ENCODE measurements at places on chromosomes 5 and 9. TPM values are rescaled to one million over a fixed set of nuclear protein-coding genes. Genes with fewer than 3 reads are reported as not detected.

The SH3RF2 gene
- 9.8 TPM for total RNA-seq

The ZNF366 gene
- 1.1 TPM for total RNA-seq

The ARRDC3 gene
- total RNA-seq = 475 TPM

The ENTPD2 gene
- total RNA-seq = 8.0 TPM

The MTRR gene
- 44.1 TPM for total RNA-seq

The SMIM33 gene
- not detected for total RNA-seq

The COL23A1 gene
- 4.6 TPM for total RNA-seq

The PDE8B gene
- 5.3 TPM for total RNA-seq

The HTR4 gene
- total RNA-seq = not detected

- no peak for DNase-seq
Observed at GRCh38 chr5:149766460-149767280, 36.6 kb downstream of the PPARGC1B start.

GRCh38 chr5:127988146-127988760, 95.3 kb upstream of the SLC12A2 start:
- DNase-seq = peak; percentile 38

DNA sequence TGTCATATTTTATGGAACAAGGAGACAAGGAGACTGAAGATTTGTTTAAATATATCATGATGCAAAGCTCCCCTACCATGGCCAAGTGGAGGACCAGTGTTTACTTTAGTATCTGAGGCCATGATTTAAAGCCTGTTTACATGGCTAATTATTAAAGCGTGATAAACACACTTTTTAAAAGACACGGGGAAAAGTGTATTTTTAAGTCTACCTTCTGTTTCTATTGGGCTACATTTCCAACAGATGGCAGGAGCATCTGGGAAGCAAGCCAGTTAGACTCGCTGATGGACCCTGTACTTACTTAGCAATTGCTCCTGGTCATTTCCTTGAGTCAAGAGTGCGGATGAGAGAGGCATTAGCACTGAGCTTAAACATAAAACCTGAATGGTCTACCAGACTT, 480.3 kb upstream of the SEMA6A start:
- peak; percentile 1 for DNase-seq

GRCh38 chr9:13690595-13690994, 411.1 kb upstream of the MPDZ start:
- DNase-seq = no peak

- DNase-seq = no peak
Observed at GRCh38 chr5:139137697-139138096, 60.5 kb downstream of the SIL1 start.

GRCh38 chr9:128628471-128629048, 28.1 kb downstream of the DYNC2I2 start:
- no peak for DNase-seq

GRCh38 chr5:6712577-6713273, 507 bp upstream of the TENT4A start:
- DNase-seq = peak; percentile 95

DNA sequence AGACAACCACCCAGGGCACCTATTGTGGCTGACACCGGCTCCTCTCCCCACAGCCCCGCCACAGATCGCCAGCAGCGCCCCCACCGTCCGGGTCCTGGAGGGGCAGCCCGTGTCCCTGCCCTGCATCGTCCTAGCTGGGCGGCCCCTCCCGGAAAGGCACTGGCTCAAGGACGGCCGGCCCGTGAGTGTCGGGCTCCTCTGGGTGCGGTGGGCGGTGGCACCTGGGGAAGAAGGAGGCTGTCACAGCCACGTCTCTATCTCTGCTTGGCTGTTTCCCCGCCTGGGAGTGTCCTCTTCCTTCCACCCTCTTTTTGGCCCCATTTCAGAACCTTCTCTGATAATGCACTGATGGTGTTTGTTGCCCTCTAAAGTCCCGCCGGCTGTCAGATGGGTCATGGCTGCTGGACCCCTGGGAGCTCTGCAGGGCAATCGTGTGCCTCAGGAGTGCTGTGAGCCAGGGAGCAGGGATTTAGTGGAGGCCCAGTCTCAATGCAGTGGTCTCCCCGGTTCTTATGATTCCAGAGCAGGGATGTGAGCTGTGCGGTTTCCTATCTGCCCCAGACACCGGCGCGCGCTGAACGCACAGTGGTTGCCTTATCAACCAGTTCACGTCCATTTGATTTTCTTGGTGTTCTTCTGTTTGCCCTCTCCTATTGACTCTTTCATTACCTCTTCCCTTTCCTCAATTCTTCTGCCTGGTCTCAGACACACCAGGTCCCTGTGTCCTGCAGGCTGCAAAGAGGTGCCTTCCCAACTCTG, 55.3 kb downstream of the HMCN2 start:
- no peak for DNase-seq

DNA sequence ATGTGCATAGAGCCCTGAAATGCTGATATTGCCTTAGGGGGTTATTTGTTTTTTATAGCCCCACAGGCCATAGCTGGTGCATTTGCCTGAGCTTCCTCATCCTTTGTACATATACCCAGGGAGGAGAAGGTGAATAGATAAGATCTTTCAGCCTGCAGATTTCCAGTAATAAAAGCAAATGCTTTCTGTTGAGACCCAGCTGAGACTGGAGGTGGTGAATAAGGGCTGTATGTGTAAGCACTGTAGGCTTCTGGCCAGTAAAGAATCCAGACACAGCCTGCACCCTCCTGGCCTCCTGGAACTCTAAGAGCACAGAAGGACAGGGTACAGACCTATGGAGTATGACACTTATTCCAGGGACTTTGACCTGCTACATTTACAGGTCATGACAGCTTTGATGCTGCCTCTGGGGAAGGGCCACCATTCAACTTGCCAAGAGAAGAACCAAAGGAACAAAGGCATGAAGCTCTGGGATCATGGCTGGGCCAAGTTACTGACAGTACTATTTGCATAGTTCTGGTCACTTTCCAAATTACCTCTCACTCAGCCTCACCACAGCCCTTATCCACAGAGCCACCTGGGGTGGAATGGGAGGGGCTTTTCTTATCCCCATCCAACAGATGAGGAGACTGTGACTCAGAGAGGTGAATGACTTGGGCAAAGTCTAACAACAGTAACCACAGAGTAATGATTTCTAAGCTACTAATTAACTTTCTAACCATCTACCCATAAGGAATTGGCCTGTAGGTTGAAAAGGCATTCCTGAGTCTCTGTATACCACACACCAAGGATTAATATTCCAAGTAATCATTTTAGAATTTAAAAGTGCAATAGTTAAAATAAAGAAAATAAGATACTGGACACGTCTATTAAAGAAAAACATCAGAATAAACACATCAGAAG, 604.5 kb upstream of the KLF4 start:
- no peak for DNase-seq

DNA sequence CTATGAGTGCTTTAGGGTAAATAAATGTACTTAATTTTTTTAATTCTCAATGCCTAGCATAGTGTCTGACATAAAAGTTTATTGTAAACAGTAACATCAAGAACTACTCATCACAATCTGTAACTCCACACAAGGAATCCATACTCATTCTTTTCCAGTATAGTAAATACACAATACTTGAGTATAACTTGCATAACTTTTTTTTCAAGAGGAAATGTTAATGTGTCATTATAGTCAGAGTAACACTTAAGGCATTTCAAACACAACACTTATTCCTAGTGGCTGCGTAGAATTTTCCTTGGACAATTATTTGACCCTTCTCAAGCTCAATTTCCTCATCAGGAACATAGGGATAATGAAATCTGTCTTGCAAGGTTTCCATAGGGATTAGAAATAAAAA, 584.3 kb downstream of the CAAP1 start:
- DNase-seq = no peak

- no peak for DNase-seq
Observed at GRCh38 chr9:108113596-108113995, 624.0 kb upstream of the KLF4 start.

DNA sequence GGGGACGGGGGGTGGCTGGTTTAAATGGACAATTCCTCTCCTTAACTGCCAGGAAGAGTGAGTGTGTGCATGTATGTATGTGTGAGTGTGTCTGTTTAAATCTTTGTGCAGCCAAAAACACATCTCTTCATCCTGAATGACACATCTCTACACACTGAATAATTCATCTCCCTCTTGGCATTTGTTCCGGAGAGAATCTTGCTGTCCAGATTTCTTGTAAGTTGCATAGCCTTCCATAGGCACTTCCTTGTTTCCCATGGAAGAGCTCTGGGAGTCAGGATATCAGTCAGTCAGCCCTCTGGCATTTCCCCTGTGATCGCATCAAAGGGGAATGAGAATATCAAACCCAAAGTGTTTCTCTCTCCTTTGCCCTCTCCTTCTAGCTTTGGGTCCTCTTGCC, 74.7 kb downstream of the WWC1 start:
- no peak for DNase-seq

GRCh38 chr5:34499001-34499734, 157.0 kb upstream of the RAI14 start:
- no peak for DNase-seq

GRCh38 chr9:127548352-127548881, 63.7 kb upstream of the STXBP1 start:
- DNase-seq = no peak

- DNase-seq = no peak
Observed at GRCh38 chr5:134100283-134101091, 14.0 kb upstream of the TCF7 start.

DNA sequence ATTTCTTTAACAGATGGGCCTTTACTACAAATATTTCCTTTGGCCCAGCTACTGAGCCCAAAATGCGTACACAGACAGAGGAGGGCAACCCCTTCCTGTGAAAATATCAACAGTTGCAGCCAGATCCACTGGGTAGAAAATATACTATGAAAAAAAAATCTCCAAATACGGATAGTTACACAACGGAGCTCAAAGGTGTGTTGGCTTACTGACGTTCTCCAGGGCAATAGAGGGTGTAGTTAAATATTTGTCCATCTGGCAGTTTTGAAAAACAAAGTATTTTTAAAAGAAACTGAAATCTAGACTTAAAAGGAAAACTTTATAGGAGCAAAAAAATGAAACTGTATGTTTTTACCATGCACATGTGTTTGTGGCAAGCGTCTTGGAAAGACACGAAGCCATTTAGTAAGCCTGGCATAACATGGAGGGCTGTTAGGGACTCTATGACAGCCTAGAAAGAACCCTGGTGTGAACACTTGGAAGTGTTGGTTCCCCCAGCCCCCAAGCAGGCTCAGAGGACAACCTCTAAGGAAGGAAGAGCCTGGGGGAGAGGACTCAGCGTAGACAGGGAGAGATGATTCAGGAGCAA, 157.8 kb upstream of the TRPM3 start:
- no peak for DNase-seq

DNA sequence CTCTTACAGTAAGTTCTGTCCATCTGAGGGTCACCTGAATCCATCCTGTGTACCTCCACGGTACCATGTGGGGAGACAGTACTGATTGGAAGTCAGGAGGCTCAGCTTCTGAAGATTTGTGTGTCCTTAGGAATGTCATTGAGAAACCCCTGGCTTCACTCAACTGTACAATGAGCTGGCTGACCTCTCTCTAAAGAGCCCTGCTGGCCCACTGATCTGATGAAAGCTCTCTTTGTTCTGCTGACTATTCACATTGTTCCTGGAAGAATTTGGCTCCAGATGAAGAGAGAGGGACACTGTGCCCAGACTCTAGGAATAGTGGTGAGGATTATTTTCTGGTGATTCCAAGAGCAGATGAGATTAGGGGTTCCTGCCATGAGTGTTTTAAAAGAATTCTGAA, 141.2 kb downstream of the LURAP1L start:
- DNase-seq = no peak

DNA sequence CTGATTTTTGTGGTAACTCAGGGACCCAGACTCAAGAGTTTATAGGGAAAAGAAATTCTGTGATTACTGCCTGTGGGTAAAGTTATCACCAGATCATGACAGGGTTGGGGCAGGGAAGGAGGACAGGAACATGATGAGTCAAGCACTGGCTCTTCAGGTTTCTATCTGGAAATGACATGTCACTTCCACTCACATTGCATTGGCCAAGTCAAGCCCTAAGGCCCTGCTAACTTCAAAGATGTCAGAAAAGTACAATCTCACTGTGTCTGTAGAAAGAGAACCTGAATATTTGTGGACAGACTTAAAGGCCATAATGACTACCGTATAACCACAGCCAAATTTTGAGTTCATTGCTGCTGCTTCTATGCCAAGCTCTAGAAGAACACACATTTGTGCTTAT, 187.7 kb downstream of the TLE4 start:
- no peak for DNase-seq

DNA sequence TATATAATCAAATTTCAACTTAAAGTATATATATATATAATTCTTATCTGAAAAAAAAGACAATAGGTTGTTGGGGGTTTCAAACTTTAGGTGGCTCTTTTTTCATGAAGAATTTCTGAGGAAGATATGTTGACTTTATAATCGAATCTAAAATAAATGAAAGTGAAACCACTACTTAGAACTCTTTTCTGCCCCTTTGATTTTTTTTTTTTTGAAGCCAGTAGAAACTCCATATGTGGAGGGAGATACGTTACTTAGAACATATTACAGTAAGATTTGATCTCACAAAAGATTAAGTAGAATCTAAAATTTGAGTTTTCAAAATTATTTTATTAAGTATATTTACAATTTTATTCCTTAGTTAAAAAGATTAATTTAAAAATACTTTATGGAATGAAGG, 96.9 kb downstream of the ATG10 start:
- no peak for DNase-seq

GRCh38 chr5:116137544-116138378, 52.9 kb downstream of the COMMD10 start:
- DNase-seq = peak; percentile 41

- no peak for DNase-seq
Observed at GRCh38 chr5:132460846-132461568, 29.6 kb downstream of the IRF1 start.

GRCh38 chr5:139549162-139549894, 11.8 kb upstream of the UBE2D2 start:
- no peak for DNase-seq

DNA sequence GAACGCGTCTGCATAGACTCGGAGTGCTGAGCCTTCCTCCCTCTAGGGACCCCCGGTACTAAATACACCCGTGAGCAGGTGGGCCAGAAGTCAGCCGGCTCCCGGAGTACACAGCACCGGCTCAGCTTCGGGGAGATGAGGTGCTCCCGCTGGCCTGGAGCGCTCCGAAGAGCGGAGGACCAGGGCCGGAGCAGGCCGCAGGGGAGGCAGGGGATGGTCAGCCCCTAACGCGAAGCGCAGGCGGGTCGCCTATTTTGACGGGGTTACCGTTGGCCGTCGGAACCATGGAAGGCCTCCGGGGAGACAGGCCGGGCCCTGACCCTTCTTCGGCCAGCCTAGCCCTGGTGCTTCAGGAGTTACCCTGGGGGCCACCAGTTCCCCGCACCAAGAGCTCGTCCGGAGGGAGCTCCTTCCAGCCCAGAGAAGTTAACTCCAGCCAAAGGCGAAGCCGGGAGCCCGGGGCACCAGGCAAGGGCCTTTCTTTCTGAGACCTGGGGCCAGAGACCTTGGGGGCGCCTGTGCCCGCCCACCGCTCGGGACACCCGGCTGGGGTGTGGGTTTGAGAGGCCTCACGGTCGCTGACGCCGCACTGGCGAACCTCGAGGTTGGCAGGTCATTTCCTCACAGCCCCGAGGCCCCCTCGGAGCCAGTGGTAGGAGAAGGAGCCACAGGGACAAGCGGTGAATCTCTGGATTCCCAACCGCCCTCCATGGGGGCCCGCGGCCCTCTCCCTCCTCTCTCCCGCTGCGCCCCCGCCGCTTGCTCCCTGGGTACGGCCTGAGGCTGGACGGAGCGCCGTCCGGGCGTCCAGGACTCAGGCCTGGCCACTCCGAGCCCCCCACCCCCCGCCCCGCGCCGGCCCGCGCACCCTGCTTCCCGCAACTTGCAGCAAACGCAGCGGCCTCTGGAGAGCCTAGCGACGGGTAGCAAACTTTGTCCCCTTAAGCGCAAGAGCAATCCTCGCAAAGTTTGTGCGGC, 3.4 kb upstream of the IRX4 start:
- no peak for DNase-seq

GRCh38 chr5:1294206-1294834, 548 bp downstream of the TERT start:
- DNase-seq = no peak
